ENCODE measurements at places on chromosomes 5 and 9.

GRCh38 chr5:58902765-58903164 lies 319.9 kb downstream of the RAB3C start:
- DNase-seq = no peak

GRCh38 chr5:73668486-73669111 lies 42.6 kb downstream of the ARHGEF28 start:
- no peak for DNase-seq

GRCh38 chr9:103798620-103799019 lies 295.5 kb upstream of the SMC2 start:
- DNase-seq = no peak

DNA sequence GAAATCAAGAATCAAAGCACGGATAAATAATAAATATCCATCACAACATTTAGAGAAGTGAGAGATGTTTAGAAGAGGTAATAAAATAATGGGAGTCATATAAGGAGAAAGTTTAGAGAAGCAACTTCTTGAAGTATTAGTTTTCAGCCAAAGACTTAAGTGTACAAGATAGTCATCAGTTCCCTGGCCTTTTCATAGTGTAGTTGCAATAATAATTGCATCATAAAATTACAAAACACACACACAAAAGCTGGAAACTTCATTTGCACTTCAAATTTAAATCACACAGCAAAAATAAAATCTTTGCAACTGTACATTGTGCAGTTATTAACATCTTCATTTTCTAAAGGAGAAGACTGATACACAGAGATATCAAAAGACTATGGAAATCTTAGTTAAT lies 319.1 kb upstream of the RGMB start:
- no peak for DNase-seq

- no peak for DNase-seq
Observed at GRCh38 chr9:91517801-91518200, 94.2 kb upstream of the NFIL3 start.

DNA sequence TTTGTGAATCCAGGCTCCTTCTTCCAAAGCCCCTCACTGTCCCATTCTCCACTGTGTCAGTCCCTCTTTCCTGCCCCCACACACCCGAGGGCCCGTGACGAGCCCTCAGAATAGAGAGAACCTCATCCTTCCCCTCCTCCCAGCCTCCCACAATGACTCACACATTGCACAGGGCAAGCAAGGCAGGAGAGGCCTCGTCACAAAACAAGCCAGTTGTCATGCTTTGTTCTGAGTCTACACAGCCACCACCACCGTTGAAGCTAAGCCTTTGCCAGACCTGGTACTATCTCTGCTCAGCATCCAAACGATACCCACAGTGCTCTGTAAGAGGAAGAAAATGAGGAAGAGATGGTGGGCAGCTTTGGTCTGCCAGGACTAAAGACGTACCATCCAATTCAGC lies 142.2 kb upstream of the ZNF366 start:
- DNase-seq = no peak

Measured in activated naive CD4-positive, alpha-beta T cell treated with anti-CD3 and anti-CD28 coated beads, Interleukin-2, amount 50 U/mL, for 16 hours (primary cell).